ENCODE measurements at places on chromosomes 2 and 18.

- no peak overlapping the region for H3K4me3 ChIP-seq
- no peak for DNase-seq
- no peak overlapping the region for H3K27ac ChIP-seq
- H3K36me3 ChIP-seq = no peaks in the 10 kb centered on the region
- H3K27me3 ChIP-seq = no peaks in the 10 kb centered on the region
Measured at GRCh38 chr2:198863655-198864054, 594.1 kb downstream of the SATB2 start.

DNA sequence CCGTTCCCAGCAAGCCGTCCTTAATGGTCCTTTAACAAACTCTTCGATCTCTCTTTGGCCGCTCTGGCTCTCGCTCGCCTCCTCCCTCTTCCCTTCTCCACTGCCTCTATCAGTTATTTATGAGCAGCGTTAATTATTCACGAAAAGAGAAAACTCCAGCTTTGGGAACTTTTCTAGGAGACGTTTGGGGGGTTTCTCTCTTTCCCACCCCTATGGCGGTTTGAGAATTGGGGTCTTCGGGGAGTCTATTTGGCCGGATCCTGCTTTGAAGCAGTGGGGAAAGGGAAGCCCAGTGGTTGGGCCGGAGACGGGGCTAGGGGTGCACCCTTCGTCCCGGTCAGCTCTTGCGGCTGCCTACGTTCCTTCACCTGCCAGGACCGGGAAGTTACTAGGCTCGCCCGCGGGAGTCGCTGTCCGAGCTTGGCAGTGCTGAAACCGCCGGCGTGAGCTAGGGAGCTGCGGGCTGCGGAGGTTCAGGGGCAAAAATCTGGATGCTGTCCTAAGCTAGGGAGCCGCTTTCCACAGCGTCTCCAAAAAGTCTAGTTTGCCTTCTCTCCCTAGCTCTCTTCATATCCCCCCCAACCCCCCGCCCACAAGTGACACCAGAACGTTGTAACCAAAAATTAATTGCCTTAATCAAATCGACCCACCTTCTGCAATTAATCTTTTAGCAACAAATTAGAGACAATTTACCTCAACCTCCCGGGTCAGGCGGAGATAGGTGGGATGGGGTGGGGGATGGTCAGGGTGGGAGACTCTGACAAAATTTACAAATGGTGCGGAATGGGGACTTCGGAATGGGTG is 8.9 kb upstream of the SKOR2 start:
- peaks cover 100% of the 10 kb centered on the region for H3K27me3 ChIP-seq
- H3K4me1 ChIP-seq = peaks cover 6% of the 10 kb centered on the region
- no peak overlapping the region for H3K4me3 ChIP-seq

GRCh38 chr18:79302120-79302519 is 93.6 kb upstream of the NFATC1 start:
- peaks cover 3% of the 10 kb centered on the region for H3K36me3 ChIP-seq
- H3K27ac ChIP-seq = no peak overlapping the region
- H3K27me3 ChIP-seq = no peaks in the 10 kb centered on the region
- no peak overlapping the region for H3K4me3 ChIP-seq
- no peak for DNase-seq
- no peaks in the 10 kb centered on the region for H3K4me1 ChIP-seq

GRCh38 chr18:65919663-65920062 is 168.9 kb downstream of the CDH7 start:
- H3K27ac ChIP-seq = no peak overlapping the region
- no peaks in the 10 kb centered on the region for H3K4me1 ChIP-seq
- H3K27me3 ChIP-seq = no peaks in the 10 kb centered on the region
- DNase-seq = no peak
- no peak overlapping the region for H3K4me3 ChIP-seq

DNA sequence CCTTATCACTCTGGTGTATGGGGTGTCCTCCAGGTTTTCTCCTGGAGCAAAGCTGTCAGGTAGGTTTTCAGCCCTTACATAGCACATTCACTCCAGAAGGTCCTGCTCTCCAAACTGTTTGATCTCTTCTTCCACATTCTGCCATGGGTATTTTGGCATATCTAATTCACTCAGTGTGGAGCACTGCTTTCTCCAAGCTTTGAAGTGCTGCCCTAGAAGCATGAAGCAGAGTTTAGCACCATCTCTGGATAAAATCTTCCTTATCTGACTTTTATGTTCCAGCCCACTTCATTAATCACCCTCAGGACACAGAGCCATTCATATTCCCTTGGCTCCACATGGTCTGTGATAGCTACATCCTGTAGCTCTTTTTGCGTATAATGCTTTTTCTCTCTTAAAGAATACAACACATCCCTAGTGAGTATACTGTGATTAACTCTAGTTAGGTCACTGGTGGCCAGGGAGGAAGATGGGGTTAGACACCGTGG is 56.7 kb upstream of the ARHGAP28 start:
- H3K27ac ChIP-seq = peak overlapping the region; percentile 62
- no peaks in the 10 kb centered on the region for H3K27me3 ChIP-seq
- H3K36me3 ChIP-seq = no peaks in the 10 kb centered on the region
- DNase-seq = no peak
- peaks cover 6% of the 10 kb centered on the region for H3K4me1 ChIP-seq

DNA sequence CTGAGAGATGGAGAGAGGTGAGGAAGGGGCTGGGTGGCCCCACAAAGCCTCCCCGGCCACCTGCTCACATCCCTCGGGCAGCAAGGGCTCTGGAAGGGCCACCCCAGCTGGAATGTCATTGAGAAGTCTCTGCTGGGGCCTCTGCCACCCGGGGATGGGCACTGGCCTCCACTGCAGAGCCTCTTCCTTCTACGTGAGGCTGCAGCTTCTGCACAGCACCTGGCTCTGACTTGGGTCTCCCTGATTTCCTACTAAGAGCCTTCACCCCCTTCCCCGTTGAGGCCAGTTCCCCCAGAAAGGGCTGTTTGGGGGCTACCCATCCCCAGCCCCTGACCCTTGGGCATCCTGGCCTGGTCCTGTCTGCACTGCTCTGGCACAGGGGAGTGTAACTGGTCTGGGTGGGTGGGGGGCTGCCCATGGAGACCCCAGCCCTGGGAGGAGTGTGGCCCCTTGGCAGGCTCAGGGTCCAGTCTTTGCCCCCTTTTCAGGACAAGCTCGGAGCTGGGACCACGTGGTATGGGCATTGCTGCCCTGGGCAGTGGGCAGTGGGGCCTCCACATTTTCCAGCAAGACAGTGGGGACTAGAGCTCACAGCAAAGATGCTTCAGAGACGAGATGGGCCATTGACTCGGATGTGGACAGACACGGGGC is 5.6 kb downstream of the PDCD1 start:
- no peak overlapping the region for H3K4me3 ChIP-seq
- no peak overlapping the region for H3K27ac ChIP-seq
- no peaks in the 10 kb centered on the region for H3K4me1 ChIP-seq
- H3K36me3 ChIP-seq = no peaks in the 10 kb centered on the region

DNA sequence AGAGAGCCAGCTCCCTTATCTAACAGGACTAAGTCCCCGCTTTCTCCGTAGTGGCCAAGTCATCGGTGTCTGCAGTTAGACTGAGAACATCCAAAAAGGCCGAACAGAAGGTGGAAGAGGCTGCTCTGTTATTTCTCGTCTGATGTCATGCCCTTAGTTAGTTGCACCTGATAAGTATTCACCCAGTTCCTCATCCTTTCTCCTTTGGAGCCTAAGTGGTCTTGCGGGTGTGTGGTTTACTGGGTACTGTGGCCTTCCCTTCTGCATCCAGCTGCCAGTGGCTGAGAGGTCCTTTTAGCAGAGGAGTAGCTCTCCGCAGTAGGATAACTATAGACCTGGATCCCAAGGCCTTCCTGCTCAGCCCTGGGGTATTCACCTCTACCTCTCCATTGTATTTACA is 211.6 kb downstream of the BCL2 start:
- peaks cover 5% of the 10 kb centered on the region for H3K4me1 ChIP-seq
- DNase-seq = no peak
- H3K36me3 ChIP-seq = no peaks in the 10 kb centered on the region
- no peaks in the 10 kb centered on the region for H3K27me3 ChIP-seq
- H3K27ac ChIP-seq = no peak overlapping the region

DNA sequence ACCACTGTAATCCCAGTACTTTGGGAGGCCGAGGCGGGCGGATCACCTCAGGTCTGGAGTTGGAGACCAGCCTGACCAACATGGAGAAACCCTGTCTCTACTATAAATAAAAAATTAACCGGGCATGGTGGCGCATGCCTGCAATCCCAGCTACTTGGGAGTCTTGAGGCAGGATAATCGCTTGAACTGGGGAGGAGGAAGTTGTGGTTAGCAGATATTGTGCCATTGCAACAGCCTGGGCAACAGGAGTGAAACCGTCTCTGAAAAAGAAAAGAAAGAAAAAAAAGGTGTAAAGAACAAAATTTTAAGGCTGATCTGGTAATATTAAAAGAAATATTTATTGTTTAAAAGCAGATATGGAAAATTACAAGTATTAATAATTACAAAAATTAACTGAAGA is 29.7 kb downstream of the ZNF804A start:
- no peaks in the 10 kb centered on the region for H3K27me3 ChIP-seq
- H3K4me3 ChIP-seq = no peak overlapping the region
- no peaks in the 10 kb centered on the region for H3K4me1 ChIP-seq

GRCh38 chr2:30139131-30139870 is 7.5 kb upstream of the YPEL5 start:
- H3K4me3 ChIP-seq = no peak overlapping the region
- H3K27ac ChIP-seq = no peak overlapping the region
- no peak for DNase-seq
- no peaks in the 10 kb centered on the region for H3K27me3 ChIP-seq

DNA sequence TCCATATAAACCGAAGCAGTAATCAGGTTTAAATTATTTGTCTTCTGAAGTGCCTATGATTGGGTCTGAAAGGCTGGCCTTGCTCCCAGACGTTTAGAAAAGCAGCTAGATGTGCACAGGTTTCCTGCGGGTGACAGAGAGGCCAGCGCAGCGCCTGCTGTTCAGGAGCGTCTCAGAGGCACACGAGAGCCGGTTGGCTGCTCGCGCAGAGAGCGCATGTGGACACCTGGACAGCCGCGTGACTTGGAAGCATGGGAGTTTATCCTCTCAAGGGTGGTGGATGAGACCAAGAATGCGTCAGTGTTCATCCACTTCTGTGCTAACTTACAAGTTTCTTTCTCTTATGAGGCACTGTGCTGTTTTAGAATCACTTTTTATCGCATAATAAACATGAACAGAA is 303.7 kb downstream of the PTGR3 start:
- no peak for DNase-seq
- H3K27me3 ChIP-seq = no peaks in the 10 kb centered on the region
- H3K4me3 ChIP-seq = no peak overlapping the region
- H3K36me3 ChIP-seq = no peaks in the 10 kb centered on the region
- peaks cover 11% of the 10 kb centered on the region for H3K4me1 ChIP-seq

DNA sequence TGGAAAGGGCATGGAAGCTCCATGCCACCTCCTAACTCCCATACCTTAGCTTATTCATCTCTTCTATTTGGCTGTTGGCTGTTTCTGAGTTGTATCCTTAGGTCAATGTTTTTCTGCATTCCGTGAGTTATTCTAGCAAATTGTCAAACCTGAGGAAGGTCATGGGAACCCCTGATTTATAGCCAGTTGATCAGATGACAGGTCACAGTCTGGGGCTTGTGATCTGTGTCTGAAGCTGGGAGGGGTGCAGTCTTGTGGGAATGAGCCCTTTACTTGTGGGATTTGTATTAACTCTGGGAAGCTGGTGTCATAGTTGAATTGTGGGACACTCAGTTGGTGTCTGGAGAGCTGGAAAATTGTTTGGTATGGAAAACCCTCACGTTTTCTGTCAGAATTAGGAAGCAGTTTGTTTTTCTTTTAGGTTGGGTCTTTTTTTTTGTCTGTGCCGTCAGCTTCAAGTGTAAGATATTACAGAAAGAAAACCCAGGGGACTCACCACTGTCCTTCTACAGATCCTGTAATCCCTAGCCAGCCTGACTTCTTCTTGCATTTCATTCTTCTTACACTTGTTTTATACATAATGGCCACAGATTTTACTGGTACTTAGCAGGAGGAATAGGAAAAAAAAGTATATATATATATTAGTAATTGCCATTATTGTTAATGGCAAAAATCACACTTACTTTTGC is 137.9 kb downstream of the LRRTM1 start:
- no peaks in the 10 kb centered on the region for H3K36me3 ChIP-seq
- DNase-seq = no peak
- H3K27me3 ChIP-seq = no peaks in the 10 kb centered on the region
- H3K4me1 ChIP-seq = no peaks in the 10 kb centered on the region
- no peak overlapping the region for H3K27ac ChIP-seq
- no peak overlapping the region for H3K4me3 ChIP-seq

GRCh38 chr2:99851089-99851488 is 291.3 kb downstream of the AFF3 start:
- H3K27ac ChIP-seq = no peak overlapping the region
- H3K4me3 ChIP-seq = no peak overlapping the region
- peaks cover 6% of the 10 kb centered on the region for H3K4me1 ChIP-seq
- DNase-seq = no peak

DNA sequence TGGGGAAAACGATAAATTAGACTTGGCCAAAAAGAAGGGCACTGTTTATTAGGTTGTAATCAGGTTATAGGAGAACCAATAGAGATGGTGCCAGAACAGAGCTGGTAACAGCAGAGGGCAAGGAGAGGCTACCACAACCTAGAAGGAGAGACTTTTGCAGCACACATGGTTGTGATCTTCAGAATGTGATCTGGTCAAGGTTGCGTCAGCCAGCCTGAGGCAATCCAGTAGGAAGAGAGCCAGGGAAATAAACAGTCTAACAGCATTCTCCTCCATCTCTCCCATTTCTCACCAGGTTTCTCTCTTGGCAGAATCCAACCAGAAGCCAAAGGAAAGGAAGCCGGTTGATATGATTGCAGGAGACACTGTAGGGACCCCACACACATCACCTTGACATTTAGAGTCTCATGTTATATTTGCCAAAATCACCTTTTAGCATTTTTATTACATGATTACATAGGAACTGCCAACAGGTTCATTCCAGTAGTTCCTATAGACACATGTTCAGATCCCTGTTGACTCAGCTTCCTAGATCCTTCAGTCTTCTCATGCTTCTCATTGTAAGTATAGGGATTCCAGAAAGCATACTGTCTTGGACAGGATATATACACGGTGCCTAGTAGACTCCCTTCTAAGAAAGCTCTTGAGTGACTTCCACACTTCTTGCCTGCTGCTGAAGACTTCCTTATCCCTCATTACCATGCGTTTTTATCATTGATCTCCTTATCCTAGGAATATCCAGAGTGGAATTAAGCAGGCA is 17.6 kb upstream of the SPATS2L start:
- DNase-seq = peak; percentile 54
- H3K27me3 ChIP-seq = no peaks in the 10 kb centered on the region
- H3K4me1 ChIP-seq = no peaks in the 10 kb centered on the region
- H3K36me3 ChIP-seq = no peaks in the 10 kb centered on the region
- no peak overlapping the region for H3K4me3 ChIP-seq

- no peak for DNase-seq
- H3K36me3 ChIP-seq = no peaks in the 10 kb centered on the region
- H3K4me3 ChIP-seq = no peak overlapping the region
- no peaks in the 10 kb centered on the region for H3K27me3 ChIP-seq
- no peak overlapping the region for H3K27ac ChIP-seq
- no peaks in the 10 kb centered on the region for H3K4me1 ChIP-seq
Measured at GRCh38 chr18:54871231-54871630, 43.0 kb downstream of the RAB27B start.

- no peak overlapping the region for H3K4me3 ChIP-seq
- no peaks in the 10 kb centered on the region for H3K36me3 ChIP-seq
- H3K27me3 ChIP-seq = no peaks in the 10 kb centered on the region
- DNase-seq = no peak
- H3K4me1 ChIP-seq = no peaks in the 10 kb centered on the region
Measured at GRCh38 chr18:71503222-71503621, 1040.9 kb downstream of the CBLN2 start.

- no peak overlapping the region for H3K4me3 ChIP-seq
- no peak overlapping the region for H3K27ac ChIP-seq
- no peaks in the 10 kb centered on the region for H3K27me3 ChIP-seq
- no peaks in the 10 kb centered on the region for H3K36me3 ChIP-seq
- DNase-seq = peak; percentile 28
Measured at GRCh38 chr2:145399131-145399530, 879.2 kb upstream of the ZEB2 start.
